CD4-positive, alpha-beta T cell treated with Interleukin-2 at 100 ng/mL for 4 hours (primary cell): ENCODE measurements at places on chromosomes 3 and 15.

DNA sequence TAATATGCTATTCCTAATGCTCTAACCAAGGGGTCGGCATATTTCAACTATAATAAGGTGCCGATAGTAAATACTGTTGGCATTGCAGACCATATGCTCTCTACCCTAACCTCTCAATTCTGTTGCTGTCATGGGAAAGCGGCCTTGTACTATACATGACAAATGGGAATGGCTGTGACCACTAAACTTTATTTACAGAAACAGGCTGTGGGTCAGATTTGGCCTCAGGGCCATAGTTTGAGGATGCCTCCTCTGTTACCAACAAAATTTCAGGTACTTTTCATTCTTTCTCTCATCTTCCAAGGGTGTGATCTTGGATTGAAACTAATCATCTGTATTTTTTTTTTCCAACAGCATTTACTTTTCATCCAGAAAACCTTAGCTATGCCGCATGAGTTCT lies 242.0 kb downstream of the MAGI1 start:
- no peak for DNase-seq

DNA sequence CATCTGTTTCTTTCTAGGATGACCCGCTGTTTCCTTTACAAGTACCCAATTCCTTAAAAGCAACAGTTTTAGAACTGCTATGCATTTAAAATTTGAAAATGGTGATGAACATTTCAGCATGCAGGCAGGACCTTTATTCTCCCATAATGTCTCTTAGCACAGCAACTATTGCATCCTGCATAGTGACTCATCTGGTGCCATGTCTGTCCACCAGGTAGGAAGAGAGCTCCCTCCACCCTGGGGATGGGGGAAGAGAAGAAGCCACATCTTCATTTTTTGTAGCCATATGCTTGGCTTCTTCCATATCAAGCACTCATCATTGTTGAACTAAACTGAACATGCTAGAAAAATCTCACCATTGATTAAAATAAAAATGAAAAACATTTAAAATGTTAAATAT lies 9.9 kb downstream of the GPR15 start:
- DNase-seq = no peak

- no peak for DNase-seq
Measured at GRCh38 chr3:170429050-170429449, 10.4 kb downstream of the CLDN11 start.

GRCh38 chr3:37221407-37221806 lies 47.0 kb upstream of the LRRFIP2 start:
- DNase-seq = no peak

GRCh38 chr3:42159706-42160472 lies 68.7 kb downstream of the TRAK1 start:
- peak; percentile 31 for DNase-seq
